ENCODE measurements at places on chromosomes 4 and X.

- DNase-seq = no peak
Observed at GRCh38 chr4:79563219-79563618, 155.2 kb upstream of the GK2 start.

DNA sequence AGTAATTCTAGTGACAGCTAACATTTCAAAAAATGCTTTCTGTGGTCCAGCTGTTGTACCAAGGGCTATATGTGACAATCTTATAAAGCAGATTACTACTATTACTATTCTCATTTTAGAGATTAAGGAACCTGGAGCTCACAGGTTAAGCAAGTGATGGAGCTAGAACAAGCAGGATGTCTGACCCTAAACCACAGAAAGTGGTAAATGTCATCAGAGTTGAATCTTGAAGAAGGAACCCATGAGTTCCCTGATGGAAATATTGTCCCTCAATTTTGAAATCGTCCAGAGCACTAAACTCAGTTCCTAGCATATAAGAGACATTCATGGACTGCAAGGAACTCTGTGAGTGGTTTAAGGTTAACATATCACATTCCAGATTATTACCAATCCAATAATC, 214.0 kb downstream of the APBB2 start:
- no peak for DNase-seq

- DNase-seq = no peak
Observed at GRCh38 chr4:168618577-168619265, 121.9 kb downstream of the PALLD start.

- DNase-seq = no peak
Observed at GRCh38 chr4:102610476-102610875, 109.3 kb downstream of the NFKB1 start.

DNA sequence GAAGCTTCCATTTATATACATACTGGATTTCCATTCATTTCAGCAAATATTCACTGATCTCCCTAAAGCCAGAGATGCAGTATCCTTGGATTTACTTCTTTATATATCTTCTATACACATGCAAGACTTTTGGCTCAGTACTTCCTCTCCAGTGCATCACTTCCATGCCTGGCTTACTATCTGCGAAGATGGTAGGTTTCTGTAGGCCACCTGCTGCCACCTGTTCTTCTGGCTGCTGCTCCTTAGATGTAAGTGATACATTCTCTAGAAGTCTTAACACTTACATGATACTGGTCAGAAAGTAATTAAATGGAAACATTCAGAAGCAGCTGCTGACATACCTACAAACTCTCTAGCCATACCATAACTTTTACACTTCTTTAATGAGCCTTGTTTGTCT, 48.9 kb downstream of the TBC1D9 start:
- DNase-seq = no peak

GRCh38 chr4:73668782-73669201, 48.6 kb upstream of the RASSF6 start:
- DNase-seq = no peak

- DNase-seq = no peak
Observed at GRCh38 chr4:3437582-3437936, 4.2 kb upstream of the HGFAC start.

Data from stimulated activated CD4-positive, alpha-beta T cell treated with anti-CD3 and anti-CD28 coated beads, Interleukin-1b, Interleukin-23, amount 100 ng/mL, for 1 hour (primary cell).